ENCODE measurements at places on chromosomes 7 and 10.

GRCh38 chr7:45408409-45408737, 165.8 kb upstream of the ADCY1 start:
- no peak for DNase-seq

GRCh38 chr7:47253650-47254080, 328.2 kb downstream of the TNS3 start:
- DNase-seq, result no peak

GRCh38 chr7:31092606-31093005, 40.5 kb downstream of the ADCYAP1R1 start:
- no peak for DNase-seq

DNA sequence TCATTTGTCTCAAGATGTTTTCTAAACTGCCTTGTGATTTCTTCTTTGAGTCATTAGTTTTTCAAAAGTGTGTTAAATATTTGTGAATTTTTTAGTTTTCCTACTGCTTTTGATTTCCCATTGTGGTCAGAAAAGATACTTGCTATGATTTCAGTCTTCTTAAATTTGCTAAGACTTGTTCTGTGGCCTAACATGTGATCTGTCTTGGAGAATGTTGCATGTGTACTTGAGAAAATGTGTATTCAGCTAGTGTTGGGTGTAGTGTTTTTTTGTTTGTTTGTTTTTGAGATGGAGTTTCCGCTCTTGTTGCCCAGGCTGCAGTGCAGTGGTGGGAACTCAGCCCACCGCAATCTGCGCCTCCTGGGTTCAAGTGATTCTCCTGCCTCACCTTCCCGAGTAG, 28.6 kb downstream of the BMPR1A start:
- no peak for DNase-seq

GRCh38 chr7:45000093-45001032, at the start of gene CCM2:
CCM2 (plus strand) TSS chr7:45000201; CDS start chr7:45000334, 133 bp downstream.
- no peak for DNase-seq

GRCh38 chr7:128025380-128025779, 5.9 kb downstream of the LRRC4 start:
- DNase-seq, result no peak

- no peak for DNase-seq
These were observed 13.0 kb downstream of the OR9A2 start for GRCh38 chr7:143013893-143014292.

- no peak for DNase-seq
These were observed 7.3 kb downstream of the TRIM8 start for GRCh38 chr10:102651455-102652169.

DNA sequence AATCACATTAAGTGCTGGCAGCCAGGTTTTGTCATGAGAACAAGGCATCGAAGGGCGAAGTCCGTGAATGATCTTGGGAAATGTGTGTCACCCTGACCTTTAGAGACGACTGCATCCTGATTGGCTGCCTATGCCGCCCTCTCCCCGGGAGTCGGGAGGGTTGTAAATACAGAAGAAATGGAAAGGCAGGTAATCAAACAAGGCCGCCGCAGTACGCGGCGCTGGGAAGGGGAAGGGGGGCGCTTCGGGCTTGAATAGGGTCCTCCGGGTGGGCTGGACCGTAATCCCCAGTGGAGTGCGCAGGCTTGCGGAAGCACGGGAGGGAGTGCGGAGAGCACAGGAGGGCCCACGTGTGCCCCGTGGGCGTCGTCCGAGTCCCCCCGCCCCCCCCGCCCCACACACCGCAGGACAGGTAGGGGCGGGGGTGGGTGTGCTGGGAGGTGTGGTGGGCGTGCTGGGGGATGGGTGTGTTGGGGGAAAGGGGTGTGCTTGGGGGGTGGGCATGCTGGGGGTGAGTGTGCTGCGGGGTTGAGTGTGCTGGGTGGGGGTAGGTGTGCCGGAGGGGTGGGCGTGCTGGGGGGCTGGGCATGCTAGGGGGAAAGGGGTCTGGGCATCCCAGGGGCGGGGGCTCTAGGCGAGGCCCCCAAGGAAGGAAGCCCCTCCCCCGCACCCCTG, 169.4 kb downstream of the ARHGAP12 start:
- peak; percentile 58 for DNase-seq

- DNase-seq, result no peak
These were observed 251.9 kb upstream of the TCERG1L start for GRCh38 chr10:131563411-131563810.

DNA sequence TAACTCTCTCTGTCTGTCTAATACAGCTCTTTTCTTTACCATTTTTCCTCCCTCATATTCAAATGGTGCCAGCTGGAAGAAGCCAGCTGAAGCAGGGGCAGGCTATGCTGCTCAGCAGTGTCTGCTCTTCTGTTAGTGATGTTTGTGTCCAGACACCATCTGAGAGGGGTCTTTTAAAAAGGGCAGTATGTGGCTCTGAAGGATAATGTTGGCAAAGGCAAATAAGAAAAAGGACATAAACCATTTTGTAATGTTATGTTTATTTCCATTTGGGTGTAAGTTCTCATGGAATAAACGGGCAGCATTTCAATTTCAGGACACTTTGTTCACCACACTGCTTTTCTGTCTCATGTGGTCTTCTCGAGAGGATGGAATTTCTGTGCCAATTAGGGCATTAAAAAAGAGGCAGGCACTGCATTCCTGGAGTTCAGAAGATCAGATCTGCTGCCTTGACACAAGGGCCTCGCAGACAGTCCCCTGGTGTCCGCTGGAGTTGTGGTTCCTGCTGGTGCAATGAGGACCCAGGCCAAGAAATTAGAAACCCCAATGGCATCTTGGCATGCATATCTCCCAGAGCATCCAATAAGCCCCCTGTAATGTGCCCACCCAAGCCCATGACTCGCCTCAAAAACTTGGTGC, 109.0 kb upstream of the ELMO1 start:
- DNase-seq, result no peak

DNA sequence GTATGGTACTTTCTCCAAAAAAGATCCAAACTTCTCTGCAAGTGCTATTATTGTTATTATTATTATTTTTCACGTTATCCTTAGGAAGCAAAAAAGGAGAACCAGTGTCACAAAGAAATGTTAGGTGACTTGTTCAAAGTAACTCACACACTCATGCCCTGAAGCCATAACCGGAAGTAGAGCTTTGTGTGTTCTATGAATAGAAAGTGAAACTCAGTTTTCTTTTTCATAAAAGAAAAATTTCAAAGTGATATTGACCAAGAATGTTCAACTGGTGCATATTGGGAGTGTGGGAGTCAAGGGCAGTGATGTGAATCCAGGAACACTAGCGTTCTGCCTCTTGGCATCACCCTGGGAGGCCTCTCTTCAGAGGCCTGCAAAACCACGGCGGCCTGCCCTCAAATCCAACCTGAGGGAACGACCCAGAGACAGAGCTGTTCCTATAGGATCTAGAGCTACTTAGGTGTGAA, 106.1 kb downstream of the PRKCQ start:
- DNase-seq, result no peak

GRCh38 chr10:117817116-117817515, 229.6 kb downstream of the RAB11FIP2 start:
- no peak for DNase-seq

DNA sequence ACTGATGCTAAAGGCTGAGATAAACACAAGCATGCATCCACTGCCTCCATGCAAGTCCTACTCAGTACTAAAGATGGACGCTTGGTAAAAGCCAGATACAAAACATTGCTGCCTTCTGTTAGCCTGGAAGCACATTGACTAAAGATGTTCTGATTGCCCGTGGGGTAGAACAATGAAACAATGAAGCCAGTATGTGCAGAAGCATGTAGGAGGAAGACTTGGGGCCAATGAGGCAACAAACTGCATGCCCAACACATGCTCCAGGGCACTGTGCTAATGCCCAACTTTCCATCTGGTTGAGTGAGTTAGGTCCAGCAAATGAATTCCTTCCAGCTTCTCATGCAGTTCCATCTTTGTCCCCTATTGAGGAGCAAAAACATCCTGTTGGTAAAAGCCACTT, 1245.5 kb downstream of the GATA3 start:
- no peak for DNase-seq

GRCh38 chr10:23376229-23376655, 31.6 kb upstream of the C10orf67 start:
- no peak for DNase-seq

GRCh38 chr10:35343739-35344138, 7.4 kb downstream of the CCNY start:
- DNase-seq, result no peak

DNA sequence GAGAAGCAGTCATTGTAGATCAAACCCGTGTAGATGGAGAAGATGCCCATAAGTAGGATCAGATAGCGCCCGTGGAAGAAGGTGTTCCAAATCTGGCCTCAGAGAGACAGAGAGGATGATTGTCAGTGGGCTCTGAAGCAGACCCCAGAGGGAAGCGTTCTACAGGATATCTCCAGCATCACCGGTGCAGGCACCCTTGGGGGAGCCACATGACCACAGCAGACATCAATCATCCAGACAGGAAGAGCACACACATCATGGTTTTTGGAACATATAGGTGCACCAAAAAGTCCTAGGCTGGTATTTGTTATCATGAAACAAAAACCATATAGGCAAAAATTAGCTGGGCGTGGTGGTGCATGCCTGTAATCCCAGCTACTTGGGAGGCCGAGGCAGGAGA, 44.0 kb upstream of the SVOPL start:
- DNase-seq, result no peak

DNA sequence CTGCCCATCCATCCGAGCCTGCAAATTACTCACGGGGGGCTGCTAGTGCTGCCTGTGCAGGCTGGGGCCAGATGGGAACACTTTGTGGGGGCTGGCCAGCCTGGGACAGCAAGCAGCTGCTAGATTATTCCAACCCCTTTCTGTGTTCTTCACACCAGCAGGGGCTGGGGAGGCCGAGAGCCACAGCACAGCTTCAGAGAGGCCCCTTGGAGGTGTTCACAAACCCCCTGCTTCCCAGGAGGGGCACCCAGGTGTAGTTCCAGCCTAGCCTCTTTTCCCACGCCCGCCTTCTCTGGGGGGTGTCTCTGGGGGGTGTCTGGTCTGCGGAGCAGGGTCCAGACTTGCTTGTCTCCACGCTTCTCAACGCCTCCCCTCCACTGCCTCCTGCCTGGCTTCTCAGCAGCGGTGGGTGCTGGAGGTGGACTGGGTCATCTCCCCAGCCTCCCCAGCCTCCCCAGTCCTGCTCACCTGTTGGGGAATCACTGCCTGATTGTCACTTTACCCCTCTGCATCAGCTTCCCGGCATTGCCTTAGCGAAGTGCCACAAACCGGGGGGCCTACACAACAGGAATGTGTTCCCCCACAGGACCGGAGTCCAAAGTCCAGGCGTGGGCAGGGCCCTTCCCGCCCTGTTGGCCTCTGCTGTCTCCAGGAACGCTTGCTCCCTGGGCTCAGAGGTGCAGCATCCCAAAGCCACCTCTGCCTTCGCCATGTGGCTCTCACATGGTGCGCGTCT, 74.0 kb upstream of the EN2 start:
- DNase-seq, result no peak

DNA sequence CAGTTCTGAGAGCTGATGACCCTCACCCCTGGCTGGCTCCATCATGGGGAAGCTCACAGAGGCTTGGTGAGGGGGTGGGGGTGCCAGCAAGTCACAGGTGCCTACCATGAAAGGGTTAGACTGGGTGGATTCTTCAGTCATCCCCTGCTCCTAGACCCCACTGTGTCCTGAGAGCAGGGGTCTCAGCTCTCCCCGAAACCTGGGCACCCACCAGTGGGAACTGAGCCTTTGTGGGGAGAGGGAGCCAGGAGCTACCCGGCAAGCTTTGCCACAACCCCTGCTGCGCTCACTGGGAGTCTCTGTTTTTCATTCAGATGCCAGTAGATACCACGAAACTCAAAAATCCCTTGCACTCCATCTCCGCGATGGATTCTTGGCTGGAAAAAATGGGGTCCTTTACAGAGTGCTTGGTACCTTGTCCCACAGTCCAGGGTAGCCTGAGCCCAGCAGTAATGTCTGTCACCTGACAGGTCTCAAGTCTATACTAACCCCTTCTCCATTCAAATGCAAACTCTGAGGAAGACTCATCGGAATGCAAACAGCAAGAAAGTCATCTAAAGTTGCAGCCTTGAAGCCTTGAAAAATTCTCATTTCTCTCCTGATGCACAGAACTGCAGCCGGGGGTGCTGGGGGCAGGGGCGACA, 48.9 kb upstream of the ENO4 start:
- DNase-seq, result no peak

- DNase-seq, result no peak
These were observed 3.5 kb downstream of the LOXL4 start for GRCh38 chr10:98264378-98265065.

DNA sequence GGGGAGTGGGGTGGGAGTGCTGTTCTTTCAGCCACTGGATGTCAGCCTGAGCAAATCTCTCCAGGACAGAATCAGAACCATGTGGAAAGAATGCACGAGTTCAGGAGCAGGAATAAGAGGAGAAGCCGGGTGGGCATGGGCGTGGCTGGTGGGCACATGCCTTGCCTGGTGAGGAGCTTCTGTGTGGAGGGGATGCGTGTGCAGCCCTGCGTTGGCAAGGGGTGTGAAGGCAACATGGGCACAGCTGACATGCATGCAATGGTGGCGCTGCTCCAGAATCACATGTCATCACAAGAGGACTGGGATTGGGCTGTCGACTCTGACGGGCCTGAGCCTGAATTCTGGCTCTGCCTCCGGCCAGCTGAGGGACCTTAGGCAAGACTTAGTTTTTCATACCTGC, 162.1 kb downstream of the ADAM12 start:
- no peak for DNase-seq

GRCh38 chr10:70963271-70963670, 74.9 kb upstream of the PCBD1 start:
- no peak for DNase-seq

GRCh38 chr10:44967616-44968015, 8.0 kb downstream of the RASSF4 start:
- no peak for DNase-seq

GRCh38 chr7:45660201-45660900, 86.2 kb downstream of the ADCY1 start:
- DNase-seq, result no peak

DNA sequence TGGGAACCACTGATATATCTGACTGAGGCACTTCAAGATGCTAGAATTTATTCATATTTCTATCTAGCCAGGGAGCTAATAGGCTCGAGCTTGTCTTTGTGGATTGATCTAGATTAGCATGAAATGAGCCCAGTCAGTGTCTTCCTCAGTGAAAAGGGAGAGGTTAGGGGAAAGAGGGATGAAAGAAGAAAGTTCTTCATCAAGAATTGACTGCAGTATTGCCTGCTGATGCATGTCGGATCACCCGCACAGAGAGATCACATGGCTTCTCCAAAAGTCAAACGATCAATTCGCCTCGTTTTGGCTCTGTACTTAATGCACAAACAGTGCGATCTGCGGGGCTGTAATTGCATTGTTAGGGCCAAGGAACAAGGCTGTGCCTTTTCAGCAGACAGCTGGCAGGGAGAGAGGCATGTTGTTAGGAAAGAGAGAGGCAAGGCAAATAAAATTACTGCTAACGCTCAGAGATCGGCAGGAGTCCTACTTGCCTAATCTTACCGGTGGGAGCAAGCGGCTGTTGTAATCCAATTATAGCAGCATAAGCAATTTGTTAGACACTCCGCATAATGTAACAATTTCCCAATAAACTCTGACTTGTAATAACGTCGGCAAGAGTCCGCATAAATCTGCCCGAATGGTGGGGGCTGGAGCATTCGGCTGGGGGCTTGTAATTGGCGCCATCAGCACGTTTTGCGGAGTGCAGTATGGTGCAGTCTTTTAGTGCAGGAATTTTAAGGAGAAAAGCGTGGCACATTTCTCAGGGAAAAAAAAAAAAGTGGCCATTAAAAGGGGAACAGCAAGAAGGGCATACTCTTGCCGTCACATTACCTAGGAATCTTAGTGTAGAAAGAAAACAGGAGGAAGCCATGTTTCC, 102.1 kb downstream of the POLL start:
- no peak for DNase-seq

- no peak for DNase-seq
These were observed 118.6 kb downstream of the SH3PXD2A start for GRCh38 chr10:103736763-103737162.

- no peak for DNase-seq
These were observed 1.1 kb upstream of the TNS3 start for GRCh38 chr7:47582764-47583738.
